ENCODE measurements at places on chromosomes 12 and 14. TPM values are rescaled to one million over a fixed set of nuclear protein-coding genes. Genes with fewer than 3 reads are reported as not detected.

The FAM161B gene
- polyA plus RNA-seq, result 14.0 TPM

The MYO1A gene
- 0.10 TPM for polyA plus RNA-seq

The PRICKLE1 gene
- polyA plus RNA-seq, result 50.8 TPM

The CLEC2A gene
- not detected for polyA plus RNA-seq

The SYNE2 gene
- polyA plus RNA-seq, result 107 TPM

DNA sequence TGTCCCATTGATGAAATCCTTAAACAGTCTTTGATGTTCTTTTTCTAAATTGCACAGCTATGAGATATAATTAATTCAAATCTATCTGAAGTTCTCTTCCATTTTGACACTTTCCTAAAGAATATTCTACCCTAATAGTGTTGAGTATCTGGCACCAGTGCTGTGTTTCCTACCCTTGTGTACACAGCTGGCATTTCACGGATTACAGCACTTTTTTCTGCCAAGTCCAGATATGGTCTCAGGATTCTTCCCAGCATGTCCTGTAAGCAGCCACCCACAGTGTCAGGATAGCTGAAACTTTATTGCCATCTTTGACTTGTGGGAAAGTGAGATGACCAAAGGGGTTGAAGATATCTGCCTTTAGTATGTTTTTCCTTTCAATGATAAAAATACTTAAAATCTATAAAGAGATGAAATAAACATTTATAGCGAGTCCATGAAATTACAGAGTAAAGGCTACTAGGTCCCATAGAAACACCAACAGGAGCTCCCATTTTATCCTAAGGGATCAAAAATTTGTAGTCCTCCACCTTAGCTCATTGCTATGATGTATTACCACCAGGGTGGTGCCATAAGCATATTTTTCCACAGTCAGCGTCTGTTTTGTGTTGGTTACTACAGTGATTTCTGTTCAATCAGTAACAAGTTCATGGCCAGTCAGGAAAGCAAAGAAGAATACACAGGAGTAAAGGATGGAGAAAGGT lies 96.7 kb downstream of the TRHDE start:
- DNase-seq, result no peak

DNA sequence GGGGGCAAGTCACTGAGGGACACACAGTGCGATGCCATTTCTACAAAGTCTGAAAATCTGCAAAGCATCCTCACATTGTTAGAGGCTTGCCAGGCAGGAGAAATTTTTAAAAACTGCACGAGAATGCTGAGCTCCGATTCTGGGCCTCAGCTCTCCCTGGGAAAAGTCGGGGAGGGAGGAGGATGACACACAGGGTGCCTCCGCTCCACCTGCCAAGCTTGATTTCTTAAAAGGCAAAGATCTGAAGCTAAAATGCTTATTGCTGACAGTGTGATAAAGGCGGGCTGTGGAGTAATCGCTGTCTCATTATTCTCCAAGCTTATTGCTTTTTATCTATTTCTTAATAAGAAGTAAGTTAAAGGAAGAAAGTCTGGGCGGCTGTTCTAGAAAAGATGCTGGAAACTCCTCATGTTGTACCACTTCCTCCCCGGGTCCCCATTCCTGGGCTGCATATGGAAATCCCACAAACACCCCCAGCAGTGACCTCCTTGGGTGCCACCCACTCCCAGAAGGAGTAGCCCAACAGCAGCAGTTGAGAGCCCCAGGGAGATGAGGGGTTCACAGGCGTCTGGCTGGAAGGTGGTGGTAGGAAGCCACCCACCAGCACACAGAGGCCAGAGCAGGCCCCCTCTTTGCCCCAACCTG lies 55.0 kb downstream of the CCDC85C start:
- no peak for DNase-seq

- DNase-seq, result no peak
These were observed 459.5 kb upstream of the PDE3A start for GRCh38 chr12:19908830-19909229.

DNA sequence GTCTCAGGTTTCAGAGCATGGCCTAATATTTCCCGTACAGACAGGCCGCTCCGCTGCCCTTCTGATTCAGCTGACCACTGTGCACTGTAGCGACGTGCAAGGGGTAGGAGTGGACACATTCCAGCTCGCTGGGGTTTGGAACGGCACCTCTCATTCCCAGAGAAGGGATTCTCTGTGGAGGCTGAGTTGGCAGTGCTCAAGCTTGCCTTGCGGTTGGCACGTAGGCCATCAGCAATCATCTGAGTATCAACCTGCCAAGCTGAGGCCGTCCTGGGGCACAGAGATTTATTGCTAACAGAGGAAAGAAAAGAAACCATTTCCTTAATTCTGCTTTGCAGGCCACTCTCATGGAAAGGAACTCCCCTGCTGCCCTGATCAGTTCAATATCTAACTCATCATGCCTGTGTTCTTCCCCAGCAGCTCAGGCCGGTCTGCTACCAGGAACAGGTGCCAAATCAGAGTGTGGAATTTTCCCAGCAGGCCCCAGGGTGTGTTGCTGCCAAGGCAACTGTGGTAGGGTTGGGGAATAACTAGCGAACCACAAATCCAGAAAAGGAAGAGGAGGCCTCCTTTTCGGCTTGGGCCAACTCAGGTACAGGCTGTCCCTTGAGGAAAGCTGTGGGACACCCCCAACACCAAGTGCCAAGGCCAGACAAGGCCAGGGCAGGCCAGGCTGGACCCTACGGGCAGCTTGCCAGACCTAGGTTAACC lies 92.5 kb downstream of the SSPN start:
- no peak for DNase-seq

- no peak for DNase-seq
These were observed 108.6 kb downstream of the ETV6 start for GRCh38 chr12:11758087-11758486.

DNA sequence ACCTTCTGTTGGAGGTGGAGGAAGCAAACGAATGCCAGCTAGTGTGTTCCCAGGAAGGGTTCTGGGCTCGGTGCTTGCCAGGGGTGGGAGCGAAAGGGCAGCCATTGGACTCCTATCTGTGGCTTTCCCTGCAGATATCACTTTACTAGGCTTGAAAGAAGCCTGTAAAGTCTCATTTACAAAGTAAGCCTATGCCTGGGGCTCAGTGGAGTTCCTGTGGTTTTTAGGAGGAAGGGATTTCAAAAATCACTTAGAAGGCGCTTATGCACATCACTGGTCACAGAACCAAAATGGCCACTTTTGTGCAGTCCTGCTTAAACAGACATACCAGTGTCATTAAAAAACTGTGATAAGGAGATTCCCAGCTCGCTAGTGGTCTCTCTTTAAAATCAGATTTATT lies 22.7 kb downstream of the CLMN start:
- DNase-seq, result no peak

DNA sequence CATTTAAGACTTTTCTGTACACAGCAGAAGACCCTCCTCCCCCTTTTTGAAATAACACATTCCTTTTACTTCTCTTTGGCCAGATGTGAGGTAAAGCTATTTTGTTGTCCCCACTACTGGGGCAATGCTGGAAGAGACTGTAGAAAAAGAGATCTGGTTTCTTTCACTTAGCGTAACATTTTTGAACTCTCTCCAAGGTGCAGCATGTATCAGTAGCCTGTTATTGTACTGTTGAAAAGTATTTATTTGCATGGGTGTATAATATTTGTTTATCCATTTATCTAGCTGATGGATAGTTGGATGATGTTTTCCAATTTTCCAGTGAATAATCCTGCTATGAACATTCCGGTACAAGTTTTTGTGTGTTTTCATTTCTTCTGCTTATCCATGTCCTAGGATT lies 335.2 kb downstream of the SOX5 start:
- DNase-seq, result no peak

GRCh38 chr12:76670776-76671175 lies 93.1 kb upstream of the ZDHHC17 start:
- no peak for DNase-seq

DNA sequence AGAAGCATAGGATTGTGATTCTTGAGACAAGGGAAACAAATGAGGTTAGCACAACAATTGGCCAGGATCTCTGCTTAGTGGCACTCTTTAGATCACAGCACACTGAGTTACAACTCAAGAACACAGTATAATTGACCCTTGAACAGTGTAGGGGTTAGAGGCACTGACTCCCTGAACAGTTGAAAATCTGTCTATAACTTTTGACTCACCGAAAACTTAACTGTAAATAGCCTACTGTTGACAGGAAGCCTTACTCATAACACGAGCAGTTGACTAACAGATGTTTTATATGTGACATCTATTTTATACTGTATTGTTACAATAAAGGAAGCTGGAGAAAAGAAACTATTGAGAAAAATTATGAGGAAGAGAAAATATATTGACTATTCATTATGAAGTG lies 296.1 kb downstream of the RERGL start:
- no peak for DNase-seq

DNA sequence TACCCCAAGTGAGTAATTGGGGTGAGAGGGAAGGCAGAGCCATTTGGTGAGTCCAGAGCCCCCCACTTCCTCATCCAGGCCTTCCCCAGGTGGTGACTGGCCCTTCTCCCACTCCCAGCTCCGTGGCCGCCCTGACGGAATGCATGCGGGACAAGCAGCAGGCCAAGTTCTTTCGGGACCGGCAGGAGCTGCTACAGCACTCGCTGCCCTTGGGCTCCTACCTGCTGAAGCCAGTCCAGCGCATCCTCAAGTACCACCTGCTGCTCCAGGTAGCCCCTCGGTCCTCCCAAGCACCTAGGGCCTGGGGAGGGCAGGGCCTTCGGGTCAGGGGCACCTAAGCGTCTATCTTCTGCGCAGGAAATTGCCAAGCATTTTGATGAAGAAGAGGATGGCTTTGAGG lies 26.5 kb downstream of the PLEKHG3 start:
- DNase-seq, result no peak

GRCh38 chr14:33946679-33947476 lies 4.0 kb downstream of the EGLN3 start:
- DNase-seq, result no peak

DNA sequence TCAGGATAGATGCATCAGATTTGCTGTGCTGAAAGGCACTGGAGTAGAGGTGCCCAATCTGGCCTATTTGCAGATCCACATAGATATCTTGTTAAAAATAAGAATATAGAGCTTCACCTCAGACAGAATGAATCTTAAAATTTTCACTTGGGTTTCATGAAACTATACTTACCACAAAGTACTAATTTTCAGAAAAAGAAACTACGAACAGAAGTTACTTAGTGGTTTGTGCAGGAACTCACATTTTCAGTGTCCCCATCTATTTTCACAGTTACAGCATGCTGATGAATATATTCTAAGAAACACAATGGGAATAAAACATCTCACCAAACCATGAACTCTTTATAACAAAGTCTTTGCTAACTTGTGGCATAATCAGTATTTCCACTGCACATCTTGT lies 449.4 kb downstream of the RERGL start:
- no peak for DNase-seq

- DNase-seq, result no peak
These were observed 141.9 kb downstream of the CHST11 start for GRCh38 chr12:104598342-104599271.

DNA sequence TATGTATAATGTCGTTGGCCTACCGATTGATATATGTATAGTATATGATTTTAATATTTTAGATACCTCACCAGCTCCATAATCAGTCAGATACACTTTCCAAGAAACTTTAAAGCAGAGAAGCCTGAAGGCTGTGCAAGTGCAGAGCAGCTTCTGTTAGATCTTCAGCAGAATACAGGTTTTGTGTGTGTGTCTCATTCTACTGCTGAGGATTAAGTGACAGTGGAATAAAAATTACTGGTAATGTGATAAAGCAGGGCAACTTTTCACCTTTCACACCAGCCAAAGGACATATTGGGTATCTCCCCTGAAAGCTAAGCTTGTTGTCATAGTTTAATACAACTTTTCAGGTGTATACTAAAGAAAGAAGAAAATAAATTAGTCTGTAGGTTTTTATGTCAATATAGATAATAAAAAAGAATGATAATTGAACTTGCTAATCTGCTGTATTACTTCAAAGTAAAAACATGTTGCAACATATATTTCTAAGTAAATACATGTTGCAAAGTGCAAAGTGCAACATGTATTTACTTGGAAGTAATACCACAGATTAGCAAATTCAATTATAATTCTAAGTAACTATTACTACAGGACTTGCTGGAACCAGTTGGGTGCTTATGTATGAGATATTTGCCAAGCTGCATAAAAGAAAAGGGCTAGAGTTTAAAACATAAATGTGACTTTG lies 128.3 kb downstream of the SLC16A7 start:
- no peak for DNase-seq

DNA sequence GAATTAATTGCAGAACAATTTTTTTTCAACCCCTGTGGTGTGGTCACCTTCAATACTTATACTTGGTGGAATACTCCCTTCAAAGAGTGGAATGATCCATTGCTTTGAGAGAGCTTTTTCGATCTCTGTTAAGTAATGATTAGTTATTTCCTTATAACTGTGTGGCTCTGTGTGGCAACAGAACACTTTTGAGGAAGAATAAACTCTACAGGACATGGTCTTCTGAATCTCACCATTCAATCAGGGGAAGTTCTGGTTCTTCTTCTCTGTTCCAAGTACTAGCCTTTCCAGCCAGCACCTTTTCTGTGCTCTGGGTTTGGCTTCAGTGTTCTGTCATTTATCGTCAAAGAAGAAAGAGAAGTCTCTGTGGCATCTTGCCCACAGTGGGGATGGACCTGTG lies 369.2 kb downstream of the ZFP36L1 start:
- DNase-seq, result no peak

DNA sequence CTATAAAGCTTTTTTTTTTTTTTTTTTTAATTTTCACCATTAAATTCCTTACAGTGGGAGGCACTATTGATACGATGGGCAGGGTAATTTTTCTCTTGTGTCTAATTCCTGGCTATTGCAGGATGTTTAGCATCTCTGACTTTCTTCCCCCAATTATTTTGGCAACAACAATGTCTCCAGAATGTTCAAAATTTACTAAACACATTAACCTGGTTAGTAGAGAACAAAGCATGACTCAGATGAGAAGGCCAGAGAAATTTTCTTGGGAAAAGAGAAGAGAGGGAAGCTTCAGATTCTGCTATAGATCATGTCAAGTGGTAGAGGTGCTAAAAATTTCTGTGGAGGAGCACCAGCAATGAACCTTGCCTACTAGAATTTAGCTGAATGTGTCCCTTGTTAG lies 171.5 kb upstream of the PRICKLE1 start:
- DNase-seq, result no peak

DNA sequence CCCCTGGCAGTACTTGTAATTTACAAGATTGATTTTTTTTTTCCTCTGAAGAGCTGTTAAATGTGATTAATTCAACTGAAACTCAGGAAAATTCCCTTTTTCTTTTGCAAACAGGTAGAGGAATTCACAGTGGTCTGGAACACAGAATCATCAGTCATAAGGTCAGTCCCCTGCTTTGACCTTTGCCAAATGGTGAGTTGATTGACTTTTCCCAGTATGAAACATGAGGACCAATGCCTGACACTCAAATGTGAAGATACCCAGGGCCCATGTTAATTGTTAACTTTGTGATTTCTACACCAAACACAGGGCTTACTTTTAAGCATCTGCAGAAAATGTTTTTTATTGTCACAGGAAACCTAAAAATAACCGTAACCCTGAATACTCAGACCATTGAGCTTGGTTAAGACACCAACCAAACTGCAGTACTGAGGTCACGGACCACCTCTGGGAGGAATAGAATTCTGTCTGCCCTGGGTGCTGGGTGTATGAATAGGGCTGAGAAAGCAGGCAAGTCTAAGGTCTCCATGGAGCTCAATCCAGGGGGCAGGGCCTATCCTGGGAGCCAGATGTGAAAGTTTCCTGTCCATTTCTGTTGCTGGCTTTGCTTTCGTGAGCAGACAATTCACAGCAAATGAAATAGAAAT lies 192.4 kb downstream of the TMX1 start:
- no peak for DNase-seq

All from right renal cortex interstitium (tissue), 3 donors.